ENCODE measurements at places on chromosomes 7 and 10. TPM values are rescaled to one million over a fixed set of nuclear protein-coding genes. Genes with fewer than 3 reads are reported as not detected.

COL26A1 gene
- polyA plus RNA-seq, result not detected

WEE2 gene
- not detected for polyA plus RNA-seq

- no peak for DNase-seq
Measured at GRCh38 chr10:63702092-63702491, 180.9 kb downstream of the REEP3 start.

- DNase-seq, result no peak
Measured at GRCh38 chr7:38679419-38679818, 48.2 kb upstream of the AMPH start.

- no peak for DNase-seq
Measured at GRCh38 chr7:76294344-76295024, 8.0 kb upstream of the HSPB1 start.

GRCh38 chr10:99532687-99533495 is at the start of gene NKX2-3:
Gene NKX2-3 (plus strand): TSS chr10:99532942. CDS start chr10:99533132, 190 bp downstream.
- DNase-seq, result no peak

- no peak for DNase-seq
Measured at GRCh38 chr10:13899941-13900340, 313.2 kb downstream of the PRPF18 start.

DNA sequence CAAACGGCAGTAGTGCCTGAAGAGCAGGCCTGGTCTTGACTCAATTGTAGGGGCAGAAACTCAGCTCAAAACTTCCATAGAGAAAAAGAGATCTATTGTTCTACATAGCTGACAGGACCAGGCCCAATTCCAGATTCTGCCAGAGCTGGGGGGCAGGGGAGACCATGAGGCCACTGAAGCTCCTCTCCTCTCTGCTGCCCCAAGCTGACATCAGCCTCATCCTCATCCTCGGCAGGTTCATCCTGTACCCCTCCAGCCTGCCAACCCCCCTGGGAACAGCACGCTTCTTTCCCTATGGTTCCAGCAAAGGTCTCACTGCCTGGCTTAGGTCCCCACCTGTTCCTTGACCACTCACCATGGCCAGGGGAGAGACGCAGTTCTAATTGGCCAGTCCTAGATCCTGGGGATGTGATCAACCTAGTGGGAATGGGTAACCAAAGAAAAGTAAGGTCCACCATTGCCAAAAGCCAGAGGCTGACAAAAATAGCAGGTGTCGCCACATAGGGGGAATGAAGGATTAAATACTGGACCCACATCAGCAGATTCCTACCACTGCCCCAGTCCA is 42.9 kb downstream of the CCDC3 start:
- DNase-seq, result no peak

DNA sequence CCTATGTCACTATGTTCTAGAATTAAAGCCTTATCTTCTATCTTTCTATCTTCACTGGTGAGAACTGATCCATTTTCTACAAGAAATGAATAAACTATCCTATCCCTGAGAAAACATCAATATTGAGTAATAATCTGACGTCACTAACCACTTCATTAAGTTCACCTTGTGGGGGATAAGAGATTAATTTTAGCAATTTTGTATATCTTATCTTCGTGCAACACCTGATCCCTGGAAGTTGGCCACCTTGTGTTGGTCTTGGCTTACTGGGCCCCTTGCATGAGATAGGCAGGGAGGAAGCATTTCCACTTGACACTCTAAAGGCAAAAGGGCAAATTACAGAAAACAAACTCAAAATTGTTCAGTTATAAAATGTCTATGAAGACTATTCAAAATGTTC is 20.1 kb upstream of the OR6B1 start:
- no peak for DNase-seq

GRCh38 chr10:80104066-80104926 is 25.8 kb downstream of the TMEM254 start:
- peak; percentile 51 for DNase-seq

SVOPL gene
- not detected for polyA plus RNA-seq

DNA sequence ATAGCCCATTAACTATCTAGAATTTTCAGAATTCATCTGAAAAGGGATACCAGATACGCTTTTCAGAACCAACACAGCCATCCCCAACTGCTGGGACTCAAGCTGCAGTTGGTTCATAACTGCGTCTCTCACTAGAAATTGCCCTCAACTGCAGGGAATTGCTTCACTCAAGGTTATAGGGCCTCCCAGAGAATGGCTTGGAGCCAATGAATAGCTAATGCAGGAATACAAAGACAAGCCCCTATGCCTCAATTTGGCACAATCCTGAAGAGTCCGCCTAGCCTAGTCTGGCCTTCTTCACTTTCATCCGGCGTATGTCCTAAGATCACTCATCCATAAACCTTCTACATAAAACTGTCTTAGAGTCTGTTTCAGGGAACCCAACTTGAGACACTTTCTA is 164.0 kb downstream of the SKAP2 start:
- DNase-seq, result no peak

DNA sequence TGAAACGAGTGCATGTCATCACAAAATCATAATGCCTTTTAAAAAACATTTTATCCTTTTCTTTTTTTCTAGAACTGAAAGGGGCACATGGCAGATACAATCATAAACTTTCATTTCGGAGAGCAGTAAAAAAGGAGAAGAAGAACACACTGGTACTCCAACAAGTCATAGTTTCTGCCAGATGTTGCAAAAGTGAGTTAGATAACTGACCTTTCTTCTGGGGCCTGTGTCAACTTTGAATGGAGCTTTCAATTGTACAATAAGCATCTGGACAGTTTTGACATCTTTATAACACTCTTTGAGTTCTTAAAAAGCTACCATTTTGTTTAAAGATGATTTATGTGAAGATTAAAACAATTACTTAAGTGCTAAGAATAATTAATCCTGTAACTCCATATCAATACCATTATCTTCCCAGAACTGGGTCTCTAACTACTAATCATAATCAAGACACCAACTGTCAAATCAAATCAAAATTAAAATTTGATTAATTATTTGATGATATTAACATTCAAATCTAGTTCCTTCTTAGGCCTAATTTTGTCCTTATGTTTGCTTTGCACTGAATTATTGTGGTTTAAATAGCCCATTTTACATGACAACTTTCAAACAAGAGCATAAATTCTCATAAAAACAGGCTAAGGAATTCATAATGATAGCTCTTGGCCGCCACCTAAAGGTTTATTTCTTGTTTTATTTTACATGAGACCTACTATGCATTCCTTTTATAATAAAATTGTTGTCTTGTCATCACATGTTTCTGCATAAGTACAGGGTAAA is 19.5 kb upstream of the ITGB8 start:
- DNase-seq, result no peak

- no peak for DNase-seq
Measured at GRCh38 chr7:73683788-73684693, 644 bp downstream of the BUD23 start.

DNA sequence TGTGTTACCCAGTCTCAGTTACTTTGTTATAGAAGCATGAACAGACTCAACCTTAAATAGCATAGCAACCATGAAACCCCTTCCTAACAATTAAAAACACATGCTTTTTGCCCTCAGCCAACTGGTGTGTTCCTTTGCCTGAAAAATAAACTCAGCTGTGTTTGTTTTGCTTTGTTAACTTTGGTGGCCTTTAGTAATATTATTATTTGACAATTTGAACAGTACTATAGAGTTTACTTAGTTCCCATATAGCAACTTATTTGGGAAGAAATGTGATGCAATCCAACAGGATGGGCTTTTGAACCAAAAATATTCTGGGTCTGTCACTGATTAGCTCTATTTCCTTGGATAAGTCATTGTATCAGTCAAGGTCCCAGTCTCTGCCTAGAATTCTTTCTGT is 22.5 kb upstream of the MKLN1 start:
- DNase-seq, result no peak

GRCh38 chr7:42138691-42139090 is 98.3 kb downstream of the GLI3 start:
- no peak for DNase-seq

GRCh38 chr10:68043030-68043429 is 32.1 kb downstream of the HERC4 start:
- DNase-seq, result no peak

DNA sequence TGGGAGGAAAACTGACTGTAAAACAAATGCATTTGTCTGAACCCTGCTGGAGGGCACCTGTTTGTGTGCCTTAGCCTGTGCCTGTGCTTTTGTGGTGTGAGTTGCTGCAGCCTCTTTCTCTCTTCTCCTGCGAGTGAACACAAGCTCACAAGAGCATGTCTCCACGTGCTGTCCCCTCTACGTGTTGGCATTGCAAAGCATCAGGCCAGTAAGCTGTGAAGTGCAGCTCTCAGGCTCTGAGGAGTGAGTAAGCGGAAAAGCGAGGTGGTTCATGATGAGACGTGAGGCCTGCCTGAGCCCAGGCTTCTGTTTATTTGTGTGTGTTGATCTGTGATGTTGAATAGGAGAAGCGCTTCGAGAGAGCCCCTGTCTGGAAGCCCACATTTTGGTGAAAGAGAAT is 85.6 kb upstream of the PDCD4 start:
- no peak for DNase-seq

DNA sequence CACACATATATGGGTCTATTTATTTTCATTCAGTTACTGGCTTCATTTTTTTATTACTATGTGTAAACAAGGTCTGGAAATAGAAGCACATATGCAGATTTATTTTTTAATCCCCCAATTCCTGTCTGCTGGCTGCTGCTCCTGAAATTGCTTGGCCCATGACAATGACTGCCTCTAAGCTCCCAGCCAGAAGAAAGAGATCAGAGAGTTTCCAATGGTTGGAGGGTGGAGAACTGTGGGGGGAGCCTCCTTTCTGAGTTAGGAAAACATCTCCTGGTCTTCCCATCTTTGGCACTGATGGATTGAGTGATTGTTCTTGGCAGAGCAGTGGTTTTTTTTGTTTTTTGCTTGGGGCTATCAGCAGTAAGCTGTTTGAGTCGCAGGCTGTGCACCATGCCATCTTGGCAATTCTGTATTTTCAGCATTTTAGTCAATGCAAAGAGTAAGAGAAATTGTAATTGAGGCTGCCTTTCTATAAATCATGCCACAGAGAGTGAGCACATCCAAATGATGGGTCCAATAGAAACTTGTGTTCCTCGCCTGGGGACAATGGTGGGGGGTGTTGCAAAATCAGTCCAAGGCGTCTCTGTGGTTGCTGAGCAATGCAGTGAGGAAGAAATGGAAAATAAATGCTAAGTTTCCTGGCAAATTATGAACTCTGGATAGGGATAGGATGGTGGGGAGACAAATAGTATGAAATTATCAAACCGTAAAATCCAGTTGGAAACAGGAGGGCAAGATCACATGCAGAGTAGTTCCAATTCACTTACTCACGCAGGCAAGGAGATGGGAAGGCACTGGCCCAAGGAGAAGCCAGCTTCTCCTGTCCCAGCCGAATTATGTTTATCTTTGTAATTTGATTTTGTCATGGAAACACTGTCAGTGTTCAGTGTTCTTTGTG is 382.4 kb downstream of the SORCS3 start:
- DNase-seq, result no peak
